Activated CD4-positive, alpha-beta memory T cell treated with anti-CD3 and anti-CD28 coated beads, Interleukin-2, amount 10 ng/mL, durations not matched to agents 7 days and 5 days (primary cell): ENCODE measurements at places on chromosomes 2 and 18. TPM values are rescaled to one million over a fixed set of nuclear protein-coding genes. Genes with fewer than 3 reads are reported as not detected.

FRZB gene
- not detected for total RNA-seq

- DNase-seq, result no peak
Observed at GRCh38 chr2:84882775-84883550, 2.1 kb upstream of the TRABD2A start.

GRCh38 chr2:118457951-118458350 is 369.7 kb downstream of the INSIG2 start:
- no peak for DNase-seq

- no peak for DNase-seq
Observed at GRCh38 chr2:72863046-72863445, 24.2 kb upstream of the SPR start.

DNA sequence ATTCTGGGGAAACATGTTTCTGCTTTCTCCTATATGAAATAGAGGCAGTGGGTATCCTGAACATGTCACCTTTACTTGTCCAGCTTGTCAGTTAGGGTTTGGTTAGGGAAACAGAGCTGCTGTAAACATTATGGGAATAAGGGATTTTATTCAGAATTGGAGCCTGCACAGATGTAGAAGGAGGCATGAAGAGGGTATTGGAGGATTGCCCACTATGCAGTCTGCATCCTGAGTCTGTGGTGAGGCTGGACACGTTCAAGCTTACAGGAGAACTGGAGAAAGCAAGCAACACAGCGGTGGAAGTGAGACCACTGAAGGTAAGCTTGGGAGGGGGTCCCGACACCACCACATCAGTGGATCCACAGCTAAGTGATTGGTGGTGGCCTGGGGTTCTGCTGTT is 443.0 kb upstream of the TNP1 start:
- DNase-seq, result no peak

SELENOI gene
- total RNA-seq, result 31.4 TPM

DNA sequence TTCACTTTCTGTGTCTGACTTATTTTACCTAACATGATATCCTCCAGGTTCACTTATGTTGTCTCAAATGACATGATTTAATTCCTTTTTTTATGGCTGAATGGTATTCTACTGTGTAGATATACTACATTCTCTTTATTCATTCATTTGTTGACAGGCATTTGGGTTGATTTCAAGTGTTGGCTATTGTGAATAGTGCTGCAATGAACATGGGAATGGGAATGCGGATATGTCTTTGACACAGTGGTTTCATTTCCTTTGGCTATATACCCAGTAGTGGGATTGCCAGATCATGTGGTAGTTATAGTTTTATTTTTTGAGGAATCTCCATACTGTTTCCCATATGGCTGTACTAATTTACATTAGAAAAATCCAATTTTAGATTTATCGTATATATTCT is 195.4 kb upstream of the KLHL14 start:
- DNase-seq, result no peak

GRCh38 chr2:188306271-188306670 is 14.6 kb downstream of the GULP1 start:
- no peak for DNase-seq

DNA sequence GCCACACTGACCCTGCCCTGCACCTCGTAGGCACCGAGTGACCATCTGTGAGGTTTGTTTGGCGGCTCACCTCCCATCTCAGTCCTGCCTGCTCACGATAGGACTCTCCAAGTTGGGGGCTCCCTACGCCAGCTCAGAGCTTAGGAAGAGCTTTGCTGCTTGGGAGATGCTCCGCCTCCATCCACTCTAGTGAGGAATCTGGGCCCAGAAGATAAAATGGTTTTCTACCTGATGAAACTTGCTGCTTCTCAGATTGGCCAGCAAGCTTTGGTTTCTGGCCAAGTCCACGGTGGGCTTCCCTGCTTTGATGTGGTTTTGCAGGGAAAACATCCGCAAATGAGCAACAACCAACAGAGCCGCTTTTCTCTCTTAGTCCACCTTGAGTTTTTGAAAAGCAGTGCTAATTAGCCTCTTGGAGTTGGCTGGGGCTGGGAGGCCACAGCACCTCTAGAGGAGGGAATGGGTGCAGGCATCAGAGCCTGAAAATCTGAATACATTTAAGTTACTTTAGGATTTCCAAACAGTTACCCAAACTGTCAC is 42.2 kb downstream of the THNSL2 start:
- no peak for DNase-seq
